ENCODE measurements at places on chromosomes 4 and X.

DNA sequence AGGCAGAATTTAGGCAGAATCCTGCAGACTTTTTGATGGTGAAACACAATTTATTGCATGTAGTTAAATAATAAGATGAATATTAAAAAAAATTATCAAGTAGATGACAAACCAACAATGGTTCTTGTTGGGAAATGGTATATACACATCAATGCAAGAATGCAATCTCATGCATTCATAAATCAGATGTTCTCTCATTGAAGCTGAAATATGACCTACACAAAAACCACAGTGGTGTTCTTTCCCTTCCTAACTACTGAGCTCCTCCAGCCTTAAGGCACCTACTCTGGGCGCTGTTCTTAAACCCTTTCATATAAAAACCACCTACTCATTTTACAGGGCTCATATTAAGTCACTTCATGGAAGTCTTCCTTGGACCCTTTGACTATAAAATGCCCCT, 64.1 kb downstream of the ANTXR2 start:
- DNase-seq, result no peak

DNA sequence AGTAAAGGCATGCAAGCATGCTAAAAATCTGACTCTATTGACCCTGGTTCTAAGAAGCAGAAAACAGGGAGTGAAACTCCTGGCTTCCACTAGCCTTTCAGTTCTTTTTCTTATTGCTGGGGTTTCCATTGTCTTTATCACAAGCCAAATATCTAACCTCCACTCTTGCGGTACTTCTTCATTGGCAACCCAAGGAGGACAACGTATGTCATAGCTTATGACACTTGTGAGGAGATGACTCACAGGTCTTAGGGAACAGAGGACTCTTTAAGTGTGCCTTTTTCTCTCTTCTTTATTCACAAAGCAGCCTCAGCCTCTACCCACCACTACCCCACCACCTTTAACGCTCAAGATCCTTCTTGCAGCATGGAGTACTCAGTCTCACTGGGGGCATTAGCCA, 124.2 kb downstream of the GUCY2F start:
- no peak for DNase-seq

DNA sequence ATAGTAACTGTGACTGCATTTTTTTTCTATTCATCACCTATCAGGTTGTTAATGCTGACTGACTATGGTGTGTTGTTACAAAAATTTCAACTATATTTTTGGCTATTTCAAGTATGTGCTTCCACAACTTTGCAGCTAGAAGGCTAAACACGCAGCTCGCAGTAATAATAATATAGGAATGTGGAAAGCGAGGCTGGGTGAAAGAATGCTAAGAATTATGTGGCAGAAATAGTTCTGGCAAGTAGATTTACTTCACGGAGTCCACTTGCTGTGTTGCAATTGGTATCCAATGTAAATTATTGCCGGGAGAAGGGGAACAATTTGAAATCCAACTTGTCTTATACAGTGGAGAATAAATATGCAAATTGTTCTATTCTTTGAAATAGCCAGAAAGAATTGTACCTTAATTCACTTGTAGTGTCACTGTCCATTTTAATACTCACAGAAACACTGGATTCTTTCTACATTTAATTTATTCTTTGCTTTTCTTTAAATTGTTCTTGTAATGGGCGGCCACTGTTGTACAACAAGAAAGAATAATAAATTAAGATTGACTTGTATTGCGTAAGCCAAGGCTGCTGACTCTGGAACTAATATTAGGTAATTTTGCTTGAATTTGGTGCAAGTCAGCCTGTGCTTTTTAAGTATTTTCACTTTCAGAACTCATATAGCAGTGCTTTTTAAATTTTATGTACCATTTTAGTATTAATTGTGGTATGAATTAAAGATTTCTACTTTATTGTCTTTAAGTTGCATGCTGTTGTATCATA, 154.9 kb downstream of the FRMPD4 start:
- no peak for DNase-seq

DNA sequence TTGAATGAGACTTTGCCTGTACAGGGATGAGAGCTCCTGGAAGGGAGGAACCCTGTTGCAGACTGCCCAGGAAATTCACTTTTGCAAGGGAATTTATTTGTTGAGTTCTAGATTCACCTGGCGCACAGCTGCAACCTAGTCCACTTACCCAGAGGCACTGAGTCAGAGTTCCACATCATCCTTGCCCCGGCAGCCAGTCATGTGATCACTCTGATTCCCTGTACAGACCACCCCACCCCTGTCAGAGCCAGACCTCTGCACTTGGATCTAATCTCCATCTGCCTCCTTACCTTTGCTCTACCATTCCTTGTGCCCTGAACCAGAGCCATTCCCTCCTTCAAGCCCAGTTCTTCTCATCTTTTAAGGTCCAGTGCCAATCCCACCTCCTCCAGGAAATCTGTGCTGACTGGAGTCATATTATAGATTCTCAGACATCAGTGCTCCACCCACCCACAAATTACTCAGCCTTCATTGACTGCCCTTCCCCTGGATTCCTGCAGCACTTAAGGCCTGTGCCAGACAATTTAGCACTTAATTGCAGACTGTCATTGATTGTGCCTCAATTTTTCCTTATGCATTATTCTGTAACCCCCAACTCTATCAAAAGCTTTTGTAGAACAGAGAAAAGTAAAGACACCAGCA, 84.1 kb upstream of the MAGEA4 start:
- no peak for DNase-seq

GRCh38 chr4:78561677-78562076, 10.1 kb downstream of the ANXA3 start:
- no peak for DNase-seq

GRCh38 chr4:147765121-147765529, 33.2 kb downstream of the ARHGAP10 start:
- no peak for DNase-seq

- no peak for DNase-seq
Observed at GRCh38 chr4:182294451-182294850, 51.2 kb downstream of the TENM3 start.

Measured in activated naive CD4-positive, alpha-beta T cell (primary cell).